ENCODE measurements at places on chromosomes 2 and 18.

GRCh38 chr2:196516564-196516963 lies 123.0 kb upstream of the CCDC150 start:
- peak; percentile 40 for DNase-seq

DNA sequence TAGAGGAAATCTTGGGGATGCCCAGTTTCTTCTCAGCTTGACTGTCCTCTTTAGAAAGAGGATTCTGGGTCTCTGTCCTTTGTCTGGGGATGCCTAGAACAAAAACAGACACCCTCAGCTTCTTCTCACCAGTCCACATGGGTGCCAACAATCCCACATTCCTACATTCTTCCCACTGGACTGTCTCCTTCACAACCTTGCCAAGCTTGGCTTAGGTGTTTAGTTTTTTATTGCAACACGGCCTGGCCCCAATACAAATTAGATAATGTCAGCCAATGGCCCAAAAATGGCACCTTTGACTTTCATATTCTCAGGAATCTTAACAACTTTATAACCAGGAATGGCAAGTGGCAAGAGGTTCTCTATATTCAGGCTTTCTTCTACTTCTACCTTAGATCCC lies 273.0 kb downstream of the RNF152 start:
- DNase-seq, result no peak

DNA sequence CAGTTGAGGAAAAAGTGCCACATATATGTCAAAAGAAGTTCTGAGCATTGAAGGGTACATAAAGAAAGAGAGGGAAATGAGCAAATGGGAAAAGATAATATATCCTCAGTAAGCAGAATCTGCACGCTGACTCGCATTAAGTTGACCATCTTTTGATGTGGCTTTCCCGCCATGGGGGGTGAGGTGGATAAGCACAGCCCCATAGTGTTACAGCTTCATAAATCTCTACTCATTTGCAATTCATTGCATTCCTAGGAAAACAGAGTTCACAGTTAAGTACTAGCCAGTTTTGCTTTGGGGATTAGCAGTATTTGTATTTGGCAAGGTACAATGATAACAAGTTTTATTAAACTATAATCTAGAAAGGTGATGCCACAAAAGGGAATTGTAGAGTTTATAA lies 814.2 kb downstream of the LRP1B start:
- peak; percentile 10 for DNase-seq

DNA sequence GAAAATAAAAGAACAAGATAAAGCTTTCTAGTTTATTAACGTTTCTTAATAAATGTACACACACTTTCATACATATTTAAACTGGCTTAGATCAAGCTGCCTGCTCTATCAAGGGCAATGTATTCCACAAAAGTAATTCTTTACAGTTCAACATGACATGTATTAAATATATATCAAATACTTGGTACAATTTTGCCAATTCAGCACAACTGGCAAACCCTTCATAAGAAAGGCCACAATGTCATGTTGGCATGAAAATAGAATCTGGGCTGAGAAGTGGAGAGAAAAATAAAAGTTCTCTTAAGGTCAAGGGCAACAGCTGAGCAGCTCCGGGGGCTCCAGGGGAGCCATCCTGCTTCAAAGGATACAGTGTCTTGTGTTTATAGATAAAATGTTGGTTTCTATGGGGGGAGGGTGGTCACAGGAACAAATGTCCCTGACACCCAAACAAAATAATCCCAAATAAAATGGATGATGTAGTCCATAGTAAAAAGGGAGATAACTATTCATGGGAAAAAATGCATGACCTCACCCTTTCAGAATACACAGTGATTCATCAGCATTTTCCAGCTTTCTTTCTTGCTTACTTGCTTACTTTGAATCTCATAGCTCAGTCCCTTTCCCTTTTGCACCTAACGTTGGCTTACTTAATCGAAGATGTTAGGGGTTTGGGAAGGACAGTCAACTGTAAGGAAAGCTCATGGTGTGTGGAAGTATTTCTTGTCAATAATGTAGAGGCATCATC lies 494.9 kb downstream of the NYAP2 start:
- peak; percentile 62 for DNase-seq

- DNase-seq, result no peak
Observed at GRCh38 chr2:224682134-224682533, 34.0 kb downstream of the CCDC195 start.

DNA sequence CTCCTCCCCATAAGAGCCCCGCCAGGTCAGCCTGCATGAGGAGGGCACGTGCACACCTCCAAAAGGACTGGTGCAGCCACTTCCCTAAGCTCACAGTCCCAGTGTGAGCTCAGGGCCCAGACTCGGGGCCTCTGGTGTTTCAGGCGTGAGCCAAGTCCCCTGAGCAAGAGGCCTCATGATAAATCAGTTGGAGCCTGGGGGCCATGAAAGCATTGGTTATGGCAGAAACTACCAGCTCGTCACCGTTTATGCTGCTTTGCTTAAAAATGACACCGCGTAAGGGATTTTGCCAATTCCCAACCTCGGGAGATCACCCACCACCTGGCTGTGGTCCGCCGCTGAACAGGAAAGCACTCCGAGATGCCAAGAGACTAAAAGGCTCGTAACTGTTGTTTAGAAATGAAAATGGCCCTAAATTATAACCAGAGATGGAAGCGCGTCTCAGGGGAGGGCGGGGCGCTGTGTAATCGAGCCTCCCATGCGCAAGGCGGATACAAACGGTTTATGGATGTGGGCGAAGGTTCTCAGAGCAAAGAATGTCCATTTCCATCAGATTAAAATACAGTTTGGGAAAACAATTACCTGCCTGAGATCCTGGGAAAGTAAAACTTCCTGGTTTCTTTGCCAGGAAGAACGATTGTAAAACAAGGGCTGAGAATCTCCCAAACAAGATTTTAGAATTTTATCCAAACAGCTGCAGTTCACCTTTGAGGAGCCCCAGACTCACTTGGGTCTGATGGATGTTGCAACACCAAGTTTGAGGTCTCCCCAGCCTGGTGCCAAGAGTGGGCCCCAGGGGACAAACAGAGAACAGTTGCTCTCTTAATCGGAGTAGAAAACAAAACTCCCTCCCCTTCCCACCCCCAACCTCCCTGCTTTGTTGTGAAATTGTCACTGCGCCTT lies 141.4 kb downstream of the BCL2 start:
- no peak for DNase-seq

- no peak for DNase-seq
Observed at GRCh38 chr2:220586980-220587530, 959.6 kb downstream of the SLC4A3 start.

GRCh38 chr2:56369316-56369715 lies 185.5 kb downstream of the CCDC85A start:
- DNase-seq, result peak; percentile 2

- DNase-seq, result no peak
Observed at GRCh38 chr2:112480530-112481049, 1.4 kb upstream of the TTL start.

GRCh38 chr2:219116776-219117646 lies 43.6 kb downstream of the NHEJ1 start:
- no peak for DNase-seq

DNA sequence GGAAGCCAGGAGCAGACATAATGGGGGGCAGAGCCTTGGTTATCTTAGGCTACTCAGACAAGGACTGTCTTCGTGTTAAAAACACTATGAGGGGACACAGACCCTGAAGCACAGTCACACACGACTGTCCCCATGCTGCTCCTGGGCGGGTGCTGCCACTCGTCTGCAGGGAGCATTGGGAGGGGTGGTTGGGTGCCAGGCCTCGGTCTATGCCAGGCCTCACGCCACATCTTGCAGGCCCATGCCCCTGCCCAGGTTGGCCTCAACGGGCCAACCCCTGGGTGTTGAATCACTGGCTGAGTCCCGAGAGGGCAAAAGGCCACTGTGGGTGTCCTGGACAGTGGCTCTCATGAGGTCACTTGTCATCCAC lies 97.9 kb downstream of the USP40 start:
- DNase-seq, result no peak

DNA sequence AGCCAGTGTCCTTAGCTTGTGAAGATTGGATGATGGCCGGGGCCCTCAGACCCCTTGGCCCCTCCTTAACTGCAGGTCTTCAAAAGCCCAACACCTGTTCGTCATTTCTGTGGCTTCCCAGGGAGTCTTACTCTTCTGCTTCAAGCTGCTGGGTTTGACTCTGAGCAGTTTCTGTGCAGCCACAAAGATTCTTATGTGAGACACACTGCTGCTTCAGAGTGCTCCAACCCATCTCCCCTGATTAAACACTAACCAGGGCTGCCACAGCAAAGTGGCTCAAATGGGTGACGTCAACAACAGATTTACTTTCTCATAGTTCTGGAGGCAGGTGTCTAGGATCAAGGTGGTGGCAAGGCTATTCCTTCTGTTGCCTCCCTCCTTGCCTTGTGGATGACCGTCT lies 40.8 kb downstream of the TSN start:
- no peak for DNase-seq

DNA sequence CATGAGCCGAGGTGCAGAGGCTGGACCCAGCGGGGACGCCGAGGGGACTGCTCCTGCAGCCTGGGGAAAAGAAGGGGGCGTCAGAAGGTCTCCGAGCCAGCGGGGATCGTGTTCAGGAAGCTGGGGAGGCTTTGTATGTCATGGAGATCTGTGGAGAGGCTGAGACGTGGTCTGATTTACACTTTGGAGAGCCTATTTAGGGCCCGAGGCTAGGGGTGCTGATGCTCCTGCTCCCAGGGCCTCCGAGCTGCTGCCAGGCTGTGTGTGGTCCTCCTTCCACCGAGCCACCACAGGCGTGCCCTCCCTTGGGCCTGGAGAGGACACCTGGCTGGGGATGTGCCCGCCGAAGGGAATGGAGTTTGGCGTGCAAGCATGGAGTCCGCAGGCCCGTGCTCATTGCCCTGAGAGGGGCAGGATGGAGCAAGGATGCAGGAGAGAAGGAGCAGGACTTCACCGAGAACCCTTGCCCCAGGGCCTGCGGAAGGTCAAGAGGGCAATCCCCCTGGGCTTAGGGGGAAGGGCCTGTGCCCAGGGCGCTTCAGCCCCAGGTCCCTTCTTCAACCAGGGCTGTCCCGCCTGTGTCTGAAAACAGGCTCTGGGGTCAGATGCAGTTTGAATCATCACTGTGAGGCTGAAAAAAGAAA lies 252.5 kb downstream of the VAPA start:
- DNase-seq, result no peak

DNA sequence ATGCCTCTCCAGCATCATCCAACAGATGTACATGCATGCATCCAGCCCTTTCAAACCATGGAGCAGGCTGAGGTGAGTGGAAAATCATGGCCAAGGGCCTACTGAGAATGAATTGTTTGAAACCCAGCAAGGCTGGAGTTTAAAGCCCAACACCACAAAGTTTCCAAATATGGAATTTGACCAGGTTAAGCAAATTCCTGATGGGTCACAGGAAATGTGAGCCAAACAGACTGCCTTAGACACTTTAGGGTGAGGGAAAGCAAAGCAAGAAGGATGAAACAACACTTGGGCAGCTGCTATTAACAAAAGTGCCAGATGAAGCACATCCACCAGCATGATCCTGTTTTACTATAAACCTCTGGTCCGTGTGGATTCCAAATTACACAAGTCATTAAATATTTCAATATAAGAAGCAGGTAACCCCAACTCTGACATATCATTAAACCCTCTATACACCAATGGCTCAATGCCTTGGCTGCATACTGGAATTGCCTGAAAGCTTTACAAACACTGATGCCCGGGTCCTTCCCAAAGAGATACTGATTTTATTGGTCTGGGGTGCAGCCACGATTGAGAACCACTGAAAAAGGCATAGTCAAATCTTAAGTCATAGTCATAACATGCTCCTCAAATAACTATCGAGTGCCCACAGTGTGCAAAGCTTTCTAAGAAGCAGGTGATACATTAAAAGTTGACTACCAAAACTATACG lies 9.1 kb downstream of the KLF7 start:
- peak; percentile 15 for DNase-seq

DNA sequence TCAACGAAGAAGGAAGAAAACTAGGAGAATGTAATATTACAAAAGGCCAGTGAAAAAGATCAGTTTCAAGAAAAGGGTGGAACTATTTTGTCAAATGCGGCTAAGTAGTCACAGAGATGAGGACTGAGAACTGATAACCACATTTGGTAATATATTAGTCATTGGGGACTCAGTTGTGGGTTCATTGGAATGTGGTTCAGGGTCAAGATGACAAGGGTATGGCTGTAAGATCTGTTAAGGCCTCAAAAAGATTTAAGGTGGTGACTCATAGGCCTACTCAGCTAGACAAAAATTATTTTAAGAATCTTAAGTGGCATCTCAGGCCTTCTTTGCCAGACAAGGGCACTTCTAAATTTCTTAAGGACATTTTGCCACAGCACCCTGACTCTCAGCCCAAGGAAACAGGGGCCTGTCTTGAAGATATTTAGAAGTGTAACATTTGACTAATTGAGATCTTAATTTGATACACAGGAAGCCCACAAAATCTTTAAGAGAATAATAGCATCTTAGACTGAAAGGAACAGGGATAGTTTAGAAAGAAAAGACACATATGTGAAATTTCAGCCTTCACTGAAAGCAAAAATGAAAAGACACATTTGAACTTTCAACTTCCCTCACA lies 81.3 kb downstream of the STRADB start:
- peak; percentile 99 for DNase-seq

GRCh38 chr2:86440631-86441391 lies at the start of gene KDM3A:
TSS of gene KDM3A (plus strand) at chr2:86441371. CDS start at chr2:86442048, 677 bp downstream.
- peak; percentile 99 for DNase-seq

GRCh38 chr2:240832205-240832727 lies 12.2 kb upstream of the KIF1A start:
- DNase-seq, result peak; percentile 93

GRCh38 chr2:55419233-55419678 lies 400 bp downstream of the CCDC88A start:
- DNase-seq, result peak; percentile 47

- DNase-seq, result peak; percentile 69
Observed at GRCh38 chr2:237205043-237205541, 119.4 kb downstream of the COPS8 start.

DNA sequence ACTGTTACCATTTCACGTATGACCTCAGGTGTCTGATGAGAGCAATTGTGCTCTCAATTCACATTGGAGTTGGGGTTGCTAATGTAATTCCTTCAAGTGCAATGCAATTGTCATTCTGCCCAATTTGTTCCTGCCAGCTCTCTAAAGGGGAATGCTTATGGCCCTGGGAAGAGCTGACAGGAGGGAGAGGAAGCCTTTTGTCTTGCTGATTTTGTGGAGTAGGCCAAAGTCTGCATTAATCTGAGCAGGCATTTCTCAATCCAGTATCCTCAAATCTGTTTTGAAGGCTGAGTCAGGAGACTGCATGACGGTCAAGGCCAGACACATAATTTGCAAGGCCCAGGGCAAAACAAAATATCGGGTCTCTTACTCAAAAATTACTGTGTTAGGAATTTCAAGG lies 326.4 kb upstream of the SPHKAP start:
- DNase-seq, result no peak

DNA sequence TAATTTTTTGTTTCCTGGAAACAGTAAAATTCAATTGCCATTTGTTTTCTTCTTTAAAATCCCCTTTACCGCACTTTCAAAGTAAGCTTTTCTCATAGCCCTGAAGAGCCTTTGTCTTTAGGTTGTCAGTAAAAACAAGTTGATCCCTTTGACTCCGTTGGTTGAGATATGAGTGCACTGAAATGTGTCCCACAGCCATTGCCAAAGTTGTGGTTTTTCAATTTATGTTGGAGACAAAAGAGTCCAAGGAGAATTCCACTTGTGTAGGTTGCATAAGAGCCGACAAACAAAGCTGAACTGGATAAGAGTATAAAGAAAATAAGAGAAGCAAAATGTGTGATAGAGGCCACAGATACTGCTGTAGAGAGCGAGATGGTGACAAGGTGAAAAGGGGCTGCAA lies 26.1 kb upstream of the HNMT start:
- DNase-seq, result no peak
